ENCODE measurements at places on chromosomes 2 and 18.

GRCh38 chr2:160332318-160332717 lies 132.2 kb upstream of the ITGB6 start:
- no peak for DNase-seq

DNA sequence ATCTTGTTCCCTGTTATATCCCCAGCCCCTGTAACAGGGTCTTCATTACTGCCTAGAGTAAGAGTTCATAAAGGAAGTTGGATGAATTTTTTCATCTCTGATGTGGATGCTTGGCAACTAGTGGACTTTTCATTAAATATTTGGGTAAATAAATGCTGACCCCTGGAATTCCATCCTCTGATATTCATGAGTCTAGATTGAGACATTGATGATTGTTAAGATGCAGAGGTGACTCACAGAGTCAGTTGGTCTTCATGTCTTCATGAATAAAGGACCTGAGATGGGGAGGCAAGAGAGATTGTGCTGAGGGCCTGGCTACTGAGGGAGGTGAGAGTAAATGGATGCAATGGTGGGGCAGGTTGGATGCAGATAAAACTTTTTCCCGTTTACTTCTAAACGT lies 132.7 kb upstream of the NT5C1B start:
- no peak for DNase-seq

DNA sequence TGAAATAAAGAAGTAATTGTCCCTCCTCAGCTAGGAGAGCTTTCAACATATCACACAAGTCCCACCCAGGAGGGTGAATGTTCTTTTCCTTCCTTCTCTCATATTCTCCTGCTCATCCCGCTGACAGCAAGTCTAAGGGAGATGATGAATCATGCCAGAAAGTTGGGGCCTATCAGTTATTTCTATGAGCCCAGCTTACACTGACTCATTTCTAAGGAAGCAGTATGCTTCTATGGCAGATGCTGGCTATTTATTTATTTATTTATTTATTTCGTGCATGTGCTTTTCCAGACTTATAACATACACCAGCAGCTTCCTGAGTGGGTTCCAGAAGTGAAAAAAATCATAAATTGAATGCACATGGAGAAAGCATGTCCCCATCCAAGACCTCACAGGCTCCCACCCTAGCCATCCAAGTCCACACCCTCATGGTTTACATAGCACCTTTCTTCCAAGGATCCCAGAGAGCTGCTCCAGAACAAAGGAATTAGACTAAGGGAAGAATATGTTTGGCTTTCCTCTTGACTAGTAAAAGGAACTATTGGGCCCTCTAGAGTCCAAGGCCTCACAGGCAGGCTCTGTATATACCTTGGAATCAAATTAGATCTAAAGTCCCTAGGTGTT lies 1074.2 kb upstream of the ZEB2 start:
- no peak for DNase-seq

DNA sequence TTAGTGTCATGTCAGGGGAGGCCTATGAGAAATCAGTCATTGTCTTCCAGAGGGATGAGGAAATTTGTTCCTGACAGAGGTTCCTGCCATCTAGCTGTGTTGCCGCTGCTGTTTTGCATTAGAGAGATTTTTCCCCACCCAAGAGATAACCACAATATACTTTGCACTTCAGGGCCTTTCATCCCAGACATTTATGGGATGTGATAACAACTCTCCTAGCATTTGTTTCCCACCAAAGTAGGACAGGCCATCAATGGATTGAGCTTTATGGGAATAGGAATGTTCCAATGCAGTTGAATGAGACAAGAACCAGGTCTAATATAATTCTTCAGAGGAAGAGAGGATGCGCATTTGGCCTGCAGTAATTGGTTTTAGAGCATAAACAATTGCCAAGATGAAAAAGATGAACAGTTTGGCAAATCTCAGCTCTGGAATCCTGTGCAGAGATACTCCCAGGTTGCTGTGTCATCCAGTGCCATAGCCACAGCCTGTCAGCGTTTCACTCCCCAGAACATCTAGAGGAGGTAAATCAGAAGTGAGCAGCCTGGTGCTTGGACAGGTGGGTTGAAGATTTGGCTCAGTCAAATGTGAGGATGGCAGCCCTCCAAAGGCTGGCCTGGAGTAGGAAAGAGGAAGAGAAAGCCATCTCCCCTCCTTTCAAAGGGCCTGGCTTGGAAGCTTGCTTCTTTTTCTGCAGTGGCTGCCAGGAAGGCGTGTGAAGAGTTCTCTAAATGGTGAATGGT lies 93.7 kb upstream of the SETBP1 start:
- DNase-seq, result no peak

- no peak for DNase-seq
Observed at GRCh38 chr18:28855524-28855923, 678.6 kb upstream of the CDH2 start.

DNA sequence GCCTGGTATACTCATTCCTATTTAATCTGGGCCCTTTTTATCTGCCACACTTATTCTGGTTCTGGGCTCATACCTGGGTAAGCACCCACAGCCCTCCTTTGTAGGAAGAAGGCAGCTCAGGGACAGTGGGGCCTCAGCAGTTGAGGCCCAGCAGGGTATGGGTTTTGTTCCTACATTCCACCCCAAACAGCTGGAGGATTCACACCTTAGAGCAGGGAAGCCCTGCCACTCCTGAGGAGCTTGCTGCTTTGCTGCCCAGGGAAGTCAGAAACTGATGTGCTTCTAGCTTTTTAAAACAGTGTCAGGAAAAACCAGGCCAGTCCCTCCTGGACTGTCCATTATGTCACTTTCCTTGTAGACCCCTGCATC lies 1.2 kb upstream of the LBX2 start:
- no peak for DNase-seq
